Inflammatory macrophage treated with lipopolysaccharide for 1 hour (primary cell): ENCODE measurements at places on chromosomes 12 and 14.

- no peak for DNase-seq
Measured at GRCh38 chr12:11764837-11765236, 115.4 kb downstream of the ETV6 start.

GRCh38 chr14:79050787-79051727 is 880.9 kb downstream of the NRXN3 start:
- DNase-seq, result no peak

- DNase-seq, result peak; percentile 75
Measured at GRCh38 chr14:68476212-68477109, 316.4 kb downstream of the ZFP36L1 start.

DNA sequence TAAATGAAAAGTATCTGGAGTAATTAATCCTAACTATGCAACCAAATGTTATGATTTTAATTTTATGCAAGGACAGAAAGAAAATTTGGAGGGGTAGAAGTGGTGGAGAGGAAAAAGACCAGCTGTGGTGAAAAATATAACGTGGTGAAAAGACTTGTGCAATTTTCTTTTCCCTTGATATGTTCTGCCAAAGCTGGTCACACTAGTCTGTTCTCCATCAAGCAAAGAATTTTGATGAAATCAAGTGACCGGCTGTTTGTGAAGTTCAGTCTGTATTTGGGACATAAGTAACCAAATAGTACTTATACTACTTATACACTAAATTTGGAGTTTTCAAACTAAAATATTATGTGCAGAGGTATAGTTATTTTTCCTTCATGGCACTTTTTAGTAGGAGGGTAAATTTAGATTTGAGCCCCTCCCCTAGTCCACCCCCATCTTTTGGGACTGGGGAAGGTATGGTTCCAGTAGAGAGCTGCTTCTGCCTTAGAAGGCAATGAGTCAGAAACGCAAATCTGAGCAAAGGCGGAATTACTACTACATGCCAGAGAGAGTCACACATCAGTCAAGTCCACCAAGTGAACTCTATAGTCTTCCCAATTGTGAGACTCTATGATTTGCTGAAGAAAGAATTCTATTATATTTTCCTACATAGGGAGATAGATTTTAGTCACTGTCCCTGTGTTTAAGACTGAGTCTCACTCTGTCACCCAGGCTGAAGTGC is 229.7 kb downstream of the SLC25A21 start:
- no peak for DNase-seq

DNA sequence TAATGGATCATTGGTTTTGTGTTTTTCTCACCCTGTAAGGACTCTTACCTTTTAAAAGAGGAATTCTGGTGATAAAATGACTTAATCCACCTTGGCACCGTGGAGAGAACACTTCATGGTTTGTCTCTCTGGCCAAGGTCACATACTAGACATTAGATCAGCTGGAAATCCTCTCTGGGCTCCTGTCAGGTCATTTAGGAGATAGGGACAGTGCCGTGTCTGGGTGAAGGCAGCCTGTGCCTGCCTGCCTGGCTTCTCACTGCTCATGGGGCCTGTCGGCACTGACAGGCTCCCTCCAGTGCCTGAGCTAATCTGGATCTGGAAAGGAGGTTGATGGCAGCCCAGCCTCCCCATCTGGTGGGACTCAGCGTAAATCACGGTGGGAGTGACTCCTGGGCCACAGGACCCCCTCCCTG is 5.7 kb downstream of the CRADD start:
- DNase-seq, result no peak

DNA sequence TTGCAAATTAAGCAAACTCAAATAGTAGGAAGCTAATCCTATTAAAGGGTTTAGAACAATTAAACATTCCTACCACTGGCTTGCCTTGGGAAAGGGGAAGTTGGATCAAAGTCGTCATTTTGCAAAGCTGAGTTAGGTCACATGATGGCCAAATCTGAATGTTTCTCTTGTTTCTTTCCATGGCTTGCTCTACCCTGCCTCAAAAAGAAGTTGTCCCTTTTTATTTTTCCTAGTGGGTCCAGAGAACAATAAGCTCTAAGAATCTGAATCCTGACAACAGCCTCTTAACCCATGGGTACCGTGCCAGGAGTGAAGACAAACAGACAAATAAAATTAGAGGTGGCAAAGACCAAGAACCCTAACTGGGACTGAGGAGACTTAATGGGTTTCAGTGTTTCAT is 26.2 kb upstream of the NPFF start:
- DNase-seq, result peak; percentile 44

- no peak for DNase-seq
Measured at GRCh38 chr12:111953455-111953854, 59.5 kb downstream of the TMEM116 start.

DNA sequence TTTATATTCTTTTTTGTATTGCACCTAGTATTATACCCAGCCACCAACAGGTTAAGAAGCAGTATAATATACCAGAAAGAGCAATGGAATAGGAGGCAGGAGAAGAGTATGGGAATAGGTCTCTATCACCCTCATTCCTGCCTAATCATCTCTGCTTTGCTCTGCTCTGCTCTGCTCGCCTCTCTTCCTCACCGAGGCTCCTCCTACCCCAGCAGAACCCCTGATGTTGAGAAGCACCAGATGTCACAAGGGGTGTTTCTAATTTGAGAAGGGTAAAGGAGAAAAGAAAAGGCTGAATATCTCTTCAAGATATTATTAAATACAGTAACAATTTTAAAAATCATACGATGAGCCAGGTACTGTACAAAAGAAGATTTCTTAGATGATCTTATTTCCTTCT is 89.0 kb downstream of the STON2 start:
- no peak for DNase-seq

DNA sequence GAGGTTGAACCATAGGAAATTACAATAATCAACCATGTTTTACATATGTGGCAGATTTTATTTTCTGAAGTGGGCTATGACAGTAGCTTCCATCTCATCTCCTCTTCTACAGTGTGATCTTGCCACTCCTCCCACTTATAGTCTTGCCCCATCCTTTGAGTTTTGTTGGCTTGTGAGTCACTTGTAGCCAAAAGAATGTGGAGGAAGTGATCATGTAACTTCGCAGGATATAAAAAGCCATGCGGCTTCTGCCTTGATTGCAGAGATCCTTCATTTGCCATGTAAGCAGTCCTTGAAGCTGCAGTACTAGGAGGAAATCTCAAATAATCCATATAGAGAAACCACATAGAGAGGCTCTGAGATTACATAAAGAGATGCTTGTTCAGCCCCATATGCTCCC is 13.7 kb upstream of the ZNF84 start:
- no peak for DNase-seq

DNA sequence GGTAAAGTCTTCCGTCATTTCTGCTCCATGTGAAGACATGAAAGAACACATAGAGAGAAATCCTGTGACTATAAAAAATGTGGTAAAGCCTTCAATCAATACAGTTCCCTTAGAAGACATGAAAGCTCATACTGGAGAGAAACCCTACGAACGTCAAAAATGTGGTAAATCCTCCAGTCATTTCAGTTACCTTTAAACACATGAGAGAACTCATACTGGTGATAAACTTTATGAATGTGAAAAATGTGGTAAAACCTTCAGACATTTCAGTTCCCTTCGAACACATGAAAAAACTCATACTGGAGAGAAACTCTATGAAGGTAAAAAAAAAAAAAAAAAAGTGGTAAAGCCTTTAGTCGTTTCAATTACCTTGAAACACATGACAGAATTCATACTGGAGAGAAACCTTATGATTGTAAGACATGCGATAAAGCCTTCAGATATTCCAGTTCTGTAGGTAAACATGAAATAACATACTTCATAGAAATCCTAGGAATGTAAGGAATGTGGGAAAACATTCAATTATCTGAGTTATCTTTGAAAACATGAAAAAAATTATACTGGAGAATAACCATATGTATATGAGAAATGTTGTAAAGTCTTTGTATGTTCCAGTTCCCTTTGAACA is 60.4 kb downstream of the MAP4K5 start:
- DNase-seq, result no peak

- no peak for DNase-seq
Measured at GRCh38 chr12:65532764-65533163, 254.3 kb downstream of the MSRB3 start.

- no peak for DNase-seq
Measured at GRCh38 chr12:64332938-64333337, 57.6 kb downstream of the C12orf56 start.

DNA sequence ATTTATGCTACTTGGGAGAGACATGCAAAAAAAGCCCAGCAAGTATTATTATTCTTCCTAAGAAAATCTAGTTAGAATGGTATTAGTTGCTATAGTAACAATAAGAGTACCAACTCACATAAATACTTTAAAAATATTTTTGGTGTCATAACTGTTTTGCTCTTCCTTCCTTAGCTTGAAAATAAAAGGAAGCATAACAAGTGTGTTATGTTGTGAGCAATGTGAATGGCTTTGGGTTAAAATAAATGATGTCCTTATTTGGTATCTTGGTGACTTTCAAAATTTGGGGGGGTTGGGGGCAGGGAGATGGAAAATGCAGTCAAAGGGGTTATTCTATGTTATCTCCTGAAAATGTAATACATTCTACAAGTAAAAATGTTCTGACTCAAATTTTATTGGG is 91.0 kb downstream of the ELK3 start:
- no peak for DNase-seq

- DNase-seq, result no peak
Measured at GRCh38 chr12:107594995-107595394, 90.6 kb upstream of the PWP1 start.

- DNase-seq, result no peak
Measured at GRCh38 chr14:96151242-96151641, 53.4 kb upstream of the BDKRB2 start.

- no peak for DNase-seq
Measured at GRCh38 chr12:89358805-89359204, 6.5 kb upstream of the DUSP6 start.

- no peak for DNase-seq
Measured at GRCh38 chr14:105492971-105493871, 2.2 kb downstream of the TEDC1 start.

- peak; percentile 75 for DNase-seq
Measured at GRCh38 chr12:108691998-108692808, 39.1 kb downstream of the CORO1C start.

GRCh38 chr12:99513066-99513465 is 134.5 kb upstream of the GARIN6 start:
- DNase-seq, result no peak

DNA sequence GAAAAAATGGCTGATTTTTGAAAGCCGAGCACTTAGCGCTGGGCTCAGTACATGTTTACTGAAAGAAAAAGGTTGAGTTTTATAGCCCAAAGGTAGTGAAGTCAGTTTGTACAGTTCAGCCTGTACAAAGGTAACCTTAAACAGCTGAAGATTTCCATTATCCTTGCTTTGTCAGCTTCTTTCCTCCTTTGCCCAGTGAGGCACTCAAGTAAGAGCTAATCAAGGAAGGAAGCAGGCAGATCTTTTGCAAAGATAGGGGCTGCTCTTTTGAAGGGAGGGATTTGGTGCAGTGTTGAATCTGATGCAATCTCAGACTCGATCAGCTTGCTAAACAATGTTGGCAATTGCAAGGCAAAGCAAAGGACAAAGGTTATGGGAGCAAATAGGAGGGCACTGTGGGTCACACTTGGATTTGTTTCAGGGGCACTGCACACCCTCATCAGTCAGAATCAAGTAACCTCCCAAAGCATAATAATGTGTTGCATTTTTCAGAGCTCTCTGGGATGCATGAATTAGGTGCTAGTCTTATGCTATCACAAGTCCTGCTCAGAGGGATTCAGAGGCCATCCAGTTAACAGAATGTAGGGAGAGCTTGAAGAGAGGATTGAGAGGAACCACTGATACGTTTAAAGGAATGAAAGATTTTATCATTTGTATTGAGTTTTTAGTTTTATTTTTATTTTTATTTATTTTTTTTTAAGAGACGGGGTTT is 44.4 kb downstream of the ANO6 start:
- no peak for DNase-seq

- DNase-seq, result no peak
Measured at GRCh38 chr14:104265918-104266630, 127.7 kb downstream of the KIF26A start.

DNA sequence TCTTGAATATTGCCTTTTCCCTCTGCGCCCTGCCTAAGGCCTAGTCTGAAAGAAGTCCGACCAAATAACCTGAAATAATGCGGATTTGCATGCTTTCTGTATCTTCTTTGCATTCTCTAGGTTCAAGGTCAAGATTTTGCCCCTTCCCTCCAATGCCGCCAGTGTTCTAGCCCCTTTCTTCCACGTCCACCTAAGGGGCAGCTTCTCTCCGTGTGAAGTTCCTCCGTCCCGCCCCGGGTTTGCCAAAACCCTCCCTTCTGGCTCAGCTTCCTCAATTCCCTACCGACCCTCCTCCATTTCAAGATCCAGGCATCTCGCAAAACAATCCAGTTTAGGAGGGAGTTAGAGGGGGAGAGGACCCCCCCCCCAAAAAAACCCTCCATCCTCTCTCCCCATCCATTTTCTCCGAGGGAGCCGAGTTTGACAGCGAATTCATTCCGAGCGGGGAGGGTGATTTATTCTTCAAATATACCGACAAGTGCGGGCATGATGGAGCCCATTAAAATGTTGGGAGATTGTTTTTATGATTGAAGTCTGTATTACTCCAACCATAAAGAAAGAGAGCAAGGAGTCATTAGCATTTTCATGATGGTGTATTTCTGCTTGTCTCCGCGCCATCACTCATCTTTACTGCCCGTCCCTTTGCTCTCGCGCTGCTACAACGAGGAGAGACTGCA is 20.9 kb upstream of the ATP5MC2 start:
- no peak for DNase-seq

DNA sequence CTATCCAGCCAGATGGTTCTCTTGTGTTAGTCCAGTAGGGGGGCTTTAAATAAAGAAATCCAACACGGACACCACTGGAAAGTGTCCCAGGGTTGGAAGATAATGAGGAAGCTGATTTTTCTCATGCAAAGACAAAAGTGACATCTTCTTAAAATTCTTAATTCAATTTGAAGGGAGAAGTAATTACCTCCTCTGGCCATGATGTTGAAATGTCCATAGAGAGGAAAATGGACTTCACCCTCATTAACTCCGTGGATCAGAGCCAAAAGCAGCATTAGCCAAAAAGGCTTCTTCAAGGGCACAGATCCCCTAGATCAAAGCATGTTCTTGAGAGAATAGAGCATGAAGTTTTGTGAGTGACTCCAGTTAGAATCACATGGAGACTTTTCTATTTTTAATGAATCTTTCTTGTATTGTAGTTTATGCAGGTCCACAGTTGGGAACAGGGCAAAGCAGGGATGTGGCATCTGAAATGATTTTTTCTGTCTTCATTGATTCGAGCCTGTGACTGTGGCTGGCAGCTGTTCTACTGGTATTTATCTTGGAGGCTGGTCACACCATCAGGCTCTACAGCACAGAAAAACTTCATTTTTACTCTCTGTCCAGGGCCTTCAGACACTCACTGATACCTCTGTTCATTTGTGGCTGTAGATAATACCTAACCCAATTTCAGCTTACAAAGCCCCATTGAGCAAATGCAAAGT is 1002.5 kb downstream of the AACS start:
- DNase-seq, result no peak

- DNase-seq, result no peak
Measured at GRCh38 chr14:23415821-23416778, 8.0 kb upstream of the MYH6 start.
